CD4-positive, alpha-beta T cell treated with Interleukin-6 at 100 ng/mL for 8 hours (primary cell): ENCODE measurements at places on chromosomes 5 and 9.

DNA sequence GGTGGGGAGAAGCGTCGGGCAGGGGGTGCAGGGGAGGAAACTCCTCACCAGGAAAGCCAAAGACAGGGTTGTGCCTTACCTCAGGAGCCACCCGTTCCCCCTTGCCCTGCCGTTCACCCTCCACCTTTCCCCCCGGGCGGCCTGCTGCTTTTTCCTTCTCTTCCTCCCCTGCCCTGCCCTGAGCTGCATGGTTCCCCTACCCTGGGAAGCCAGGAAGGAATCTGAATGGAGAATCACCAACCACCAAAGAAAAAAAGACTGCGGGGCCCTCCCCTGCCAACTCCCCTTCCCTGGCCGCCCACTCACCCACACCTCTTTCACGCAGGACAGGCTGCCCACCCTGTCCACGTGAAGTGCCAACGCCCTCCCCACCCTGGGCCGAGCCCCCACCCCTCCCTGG is 820 bp upstream of the NFX1 start:
- DNase-seq = no peak

GRCh38 chr5:23740029-23740428 is 232.6 kb downstream of the PRDM9 start:
- DNase-seq = no peak

DNA sequence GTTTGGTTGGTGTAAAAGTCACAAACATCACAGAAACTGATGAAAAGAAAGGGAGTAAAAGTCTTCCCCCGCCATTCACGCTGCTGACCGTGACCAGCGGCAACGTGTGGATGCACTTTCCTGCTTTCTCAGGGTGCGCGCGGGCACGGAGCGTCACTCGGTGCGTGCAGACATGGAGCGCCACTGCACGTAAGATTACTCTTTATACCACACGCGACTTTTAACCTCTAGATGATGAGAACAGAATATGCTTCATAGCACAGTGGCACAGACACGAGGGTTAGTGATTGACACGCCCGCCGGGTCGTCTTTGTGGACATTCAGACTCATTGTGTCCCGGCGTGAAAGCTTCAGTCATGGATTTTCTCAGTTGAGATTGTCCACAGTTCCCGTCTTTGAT is 15.7 kb downstream of the CEP72 start:
- DNase-seq = no peak

- DNase-seq = no peak
Observed at GRCh38 chr9:27386571-27387091, 89.7 kb upstream of the EQTN start.

GRCh38 chr9:77224746-77225312 is 47.5 kb downstream of the VPS13A start:
- DNase-seq = no peak

DNA sequence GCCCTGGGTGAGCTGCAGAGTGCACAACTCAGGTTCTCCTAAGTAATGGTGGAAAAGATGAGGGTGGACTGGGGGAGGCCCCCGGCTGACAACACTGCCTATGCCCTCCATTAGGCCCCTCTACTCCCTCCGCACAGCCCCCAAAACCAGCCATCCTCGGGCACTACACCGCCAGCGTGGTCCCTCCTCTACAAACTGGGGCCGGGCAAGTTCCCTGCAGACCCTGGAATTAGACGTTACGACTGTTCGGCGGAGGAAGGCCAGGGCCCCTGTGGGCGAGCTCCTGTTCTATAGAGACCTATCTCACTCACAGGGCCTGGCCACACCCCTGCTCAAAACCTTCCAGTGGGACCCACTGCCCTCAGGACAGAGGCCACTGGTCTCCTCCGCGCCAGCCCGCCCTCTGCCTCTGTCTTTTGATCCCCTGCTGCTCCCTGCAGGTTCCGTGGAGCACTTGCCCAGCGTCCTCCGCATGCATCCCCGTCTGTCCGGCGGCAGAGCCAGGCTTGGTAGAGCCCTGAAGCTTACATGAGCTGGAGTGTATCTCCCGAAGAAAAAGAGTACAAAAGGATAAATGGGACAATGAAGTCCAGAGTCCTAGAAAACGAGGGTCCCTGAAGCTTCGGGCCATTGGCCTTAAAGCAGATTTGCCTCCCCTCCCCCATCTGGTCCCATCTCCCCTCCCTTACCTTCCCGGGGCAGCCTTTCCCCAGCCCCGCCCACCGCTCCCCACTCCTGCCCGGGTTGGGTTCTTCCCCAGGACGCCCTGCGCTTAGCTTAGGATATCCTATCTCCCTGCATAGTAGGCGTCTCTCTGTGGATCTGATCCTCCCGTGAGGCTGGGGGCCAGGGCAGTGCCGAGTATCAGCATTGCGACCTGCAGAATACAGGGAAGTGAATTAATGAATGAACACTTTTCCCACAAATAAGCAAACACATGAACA is 71.3 kb downstream of the HRH2 start:
- no peak for DNase-seq

GRCh38 chr9:132578367-132578932 is 4.0 kb upstream of the BARHL1 start:
- no peak for DNase-seq

- DNase-seq = no peak
Observed at GRCh38 chr9:112496074-112496722, 9.6 kb downstream of the KIAA1958 start.

GRCh38 chr9:109966643-109967368 is 186.8 kb downstream of the PALM2AKAP2 start:
- no peak for DNase-seq

- DNase-seq = no peak
Observed at GRCh38 chr9:119278171-119278570, 91.1 kb downstream of the BRINP1 start.

DNA sequence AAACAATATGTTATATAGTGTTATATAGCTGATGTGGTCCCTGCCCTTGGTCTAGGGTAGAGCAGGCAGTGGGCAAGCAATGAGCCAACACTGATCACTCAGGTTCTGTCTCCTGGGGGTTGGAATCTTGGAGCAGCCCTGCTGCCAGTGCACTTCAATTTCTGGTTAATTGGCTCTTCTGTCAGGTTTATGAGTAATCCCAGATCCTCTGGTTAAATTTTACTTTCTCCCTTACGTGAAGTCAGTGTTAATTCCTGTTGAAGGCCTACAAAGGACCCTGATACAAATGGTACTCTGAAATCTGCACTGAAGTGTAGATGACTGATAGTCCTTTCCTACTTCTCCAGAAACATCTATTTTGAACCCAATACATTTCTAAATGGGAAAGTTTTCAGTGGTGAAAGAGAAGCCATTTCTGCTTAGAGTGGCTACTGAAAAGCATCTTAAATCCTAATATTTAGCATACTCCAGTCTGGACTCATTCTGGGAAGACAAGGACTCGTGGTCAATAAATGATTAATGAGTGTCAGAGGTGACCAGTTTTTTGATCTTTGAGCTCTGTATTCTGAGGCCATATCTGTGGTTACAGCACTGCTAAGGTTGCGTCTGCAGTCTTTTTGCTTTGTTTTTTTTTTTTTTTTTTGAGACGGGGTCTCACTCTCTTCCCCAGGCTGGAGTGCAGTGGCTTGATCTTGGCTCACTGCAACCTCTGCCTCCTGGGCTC is 442.4 kb downstream of the KIF4B start:
- no peak for DNase-seq

DNA sequence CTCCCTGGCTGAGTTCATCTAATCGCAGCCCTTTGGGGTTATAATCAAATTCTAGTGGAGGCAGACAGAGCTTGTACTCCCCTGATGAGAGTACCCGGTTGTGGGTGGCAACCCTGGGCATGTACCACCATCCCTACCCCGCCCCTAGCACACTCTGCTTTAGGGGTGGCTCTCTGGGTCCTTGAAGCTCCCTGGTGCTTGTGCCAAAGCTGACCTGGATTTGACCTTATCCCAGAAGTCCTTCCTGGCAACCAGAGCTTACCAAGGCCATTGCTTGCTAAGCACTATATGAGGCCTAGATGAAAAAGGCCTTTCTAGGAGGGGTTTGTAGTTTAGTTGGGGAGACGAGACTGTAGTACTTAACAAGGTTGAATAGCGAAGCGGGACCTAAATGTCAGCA is 72.2 kb downstream of the RGS3 start:
- DNase-seq = no peak

DNA sequence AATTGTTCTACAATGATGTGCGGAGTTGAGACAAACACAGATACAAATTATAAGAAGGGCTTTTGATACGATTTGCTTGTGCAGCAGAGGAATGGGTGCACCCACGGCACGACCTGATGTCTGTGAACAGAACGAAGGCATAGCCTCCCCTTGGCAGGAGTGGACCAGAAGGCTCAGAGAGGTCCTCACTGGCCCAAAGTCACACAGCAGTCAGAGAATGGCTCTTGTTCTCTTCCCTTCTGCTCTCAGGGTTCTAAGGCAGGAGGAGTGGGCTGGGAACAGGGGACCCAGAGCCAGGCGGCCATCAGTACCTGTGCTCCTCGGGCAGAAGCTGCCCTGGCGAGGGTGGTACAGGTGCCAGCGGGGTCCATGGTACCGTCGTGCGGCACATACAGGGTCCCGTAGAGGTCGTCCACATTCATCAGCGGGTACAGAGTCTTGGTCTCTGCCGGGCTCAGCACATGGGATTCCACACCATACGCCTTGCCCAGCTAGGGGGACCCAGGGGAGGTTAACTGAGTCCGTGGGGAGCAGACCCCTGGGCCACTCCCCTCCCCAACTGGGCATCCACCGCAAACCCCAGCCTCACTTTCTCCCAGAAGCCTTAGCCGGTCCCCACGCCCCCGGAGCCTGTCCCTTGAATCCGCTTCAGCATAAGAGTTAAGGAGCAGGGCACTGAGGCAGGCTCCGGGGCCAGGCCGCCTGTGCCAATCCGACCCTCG is 7.0 kb downstream of the SARDH start:
- no peak for DNase-seq

DNA sequence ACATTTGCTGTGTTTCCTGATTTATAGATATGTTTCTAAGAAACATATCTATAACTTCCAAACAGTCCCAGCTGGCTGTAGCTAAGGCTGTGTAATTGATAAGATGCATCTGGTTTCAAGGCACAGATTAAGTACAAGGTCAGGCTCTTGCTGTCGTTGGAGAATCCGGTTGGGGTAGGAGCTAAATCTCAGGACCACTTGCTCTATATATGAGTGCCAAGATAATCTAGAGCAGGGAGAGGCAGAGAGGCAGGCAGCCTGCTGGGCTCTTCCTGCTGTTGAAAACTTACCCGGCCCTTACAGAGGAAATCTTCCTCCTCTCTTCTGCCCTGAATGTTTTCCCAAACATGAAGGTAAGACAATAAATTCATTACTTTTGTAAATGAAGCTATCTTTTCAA is at the start of gene C7:
Gene C7, plus strand, starts transcription at position 234 of the 400 bp plus-strand sequence. Its CDS starts 114 bp downstream, at position 348.
- DNase-seq = no peak

DNA sequence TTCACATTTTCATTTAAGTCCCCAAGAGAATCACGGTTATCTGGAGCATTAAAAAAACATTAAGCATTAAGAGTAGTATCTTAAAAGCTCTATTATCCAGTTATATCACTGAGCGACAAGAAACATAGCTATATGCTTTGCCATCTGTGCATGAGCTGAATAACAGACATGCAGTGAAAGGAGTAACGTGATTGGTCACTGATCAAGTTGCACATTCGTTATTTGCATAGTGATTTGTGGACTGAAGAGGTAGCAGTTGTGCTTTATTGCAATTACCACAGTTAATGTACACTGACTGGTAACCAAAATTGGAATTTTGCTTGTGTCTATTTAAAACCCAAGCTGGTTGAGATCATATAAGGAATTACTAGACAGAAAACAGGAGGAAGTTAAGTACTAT is 107.4 kb downstream of the MCTP1 start:
- DNase-seq = no peak

DNA sequence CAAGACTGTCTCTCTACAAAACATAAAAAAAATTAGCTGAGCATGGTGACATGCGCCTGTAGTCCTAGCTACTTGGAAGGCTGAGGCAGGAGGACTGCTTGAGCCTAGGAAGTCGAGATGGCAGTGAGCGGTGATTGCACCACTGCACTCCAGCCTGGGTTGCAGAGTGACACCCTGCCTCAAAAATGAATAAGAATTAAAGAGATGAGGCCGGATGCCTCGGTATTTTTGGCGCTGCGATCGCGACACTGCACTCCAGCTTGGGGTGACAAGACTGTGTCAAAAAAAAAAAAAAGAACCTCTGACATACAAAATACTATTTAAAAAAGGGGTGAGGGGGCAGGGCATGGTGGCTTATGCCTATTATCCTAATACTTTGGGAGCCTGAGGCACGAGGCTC is 7.3 kb downstream of the GPBP1 start:
- DNase-seq = no peak

DNA sequence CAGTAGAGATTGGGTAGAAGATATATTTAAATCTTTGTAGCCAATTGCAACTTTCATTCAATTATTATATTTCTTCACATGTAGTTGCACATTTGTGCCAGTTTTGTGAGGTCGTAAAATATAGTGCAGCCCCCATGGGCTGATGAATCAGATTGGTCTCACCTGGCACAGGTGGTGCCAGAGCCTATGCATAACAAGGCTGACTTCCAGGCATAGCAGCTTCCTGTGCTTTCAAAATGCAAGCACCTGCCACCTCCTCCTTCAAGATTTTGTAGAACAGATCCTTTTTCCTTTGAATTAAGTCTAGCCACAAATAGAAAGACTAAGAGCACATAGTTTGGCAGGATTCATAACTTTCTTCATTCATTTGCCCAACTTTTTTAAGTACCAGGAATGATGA is 87.1 kb downstream of the STARD4 start:
- no peak for DNase-seq

DNA sequence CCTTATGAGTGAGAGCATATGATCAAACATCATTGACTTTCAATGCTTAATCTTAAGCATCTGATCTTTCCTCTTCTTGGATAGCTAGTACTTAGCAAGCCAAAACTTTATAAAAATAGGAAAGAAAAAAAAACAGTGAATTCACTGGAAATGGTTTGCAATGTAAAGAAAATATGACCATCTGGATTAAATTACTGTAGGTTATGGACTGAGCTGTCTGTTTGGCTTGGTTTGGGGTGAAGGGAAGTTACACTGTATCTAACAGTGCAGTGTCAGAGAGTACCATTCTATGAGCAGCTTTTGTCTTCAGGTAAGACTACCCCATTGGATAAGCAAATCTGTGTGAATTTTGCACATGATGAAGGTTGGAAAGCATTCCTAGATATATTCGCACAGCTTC is 151.4 kb downstream of the TLE1 start:
- no peak for DNase-seq

DNA sequence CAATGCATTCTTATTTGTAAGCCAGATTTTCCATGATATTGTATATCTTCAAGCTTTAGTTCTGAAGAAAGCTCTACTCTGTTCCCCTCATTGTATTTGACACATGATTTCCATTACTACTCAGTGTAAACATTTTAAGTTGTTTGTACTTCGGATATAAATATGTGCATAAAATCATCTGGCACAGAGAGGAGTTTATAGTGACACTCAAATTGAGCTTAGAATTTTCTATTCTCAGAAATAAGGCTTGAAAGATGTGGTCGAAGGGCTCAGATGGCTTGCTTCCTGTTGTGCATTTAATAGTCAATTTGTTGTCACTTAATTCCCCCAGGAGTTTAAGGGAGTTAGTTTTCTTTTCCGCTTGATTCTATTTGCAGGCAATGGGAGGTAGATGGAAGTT is 88.8 kb downstream of the PPIC start:
- no peak for DNase-seq

GRCh38 chr9:81389569-81389993 is 299.8 kb downstream of the TLE1 start:
- no peak for DNase-seq
